ENCODE measurements at places on chromosomes 12 and 14.

GRCh38 chr12:100164153-100164704 lies 21.6 kb upstream of the BLTP3B start:
- DNase-seq = no peak

- DNase-seq = no peak
Measured at GRCh38 chr14:25111061-25111601, 61.2 kb upstream of the STXBP6 start.

GRCh38 chr12:5967645-5968415 lies 22.8 kb upstream of the ANO2 start:
- DNase-seq = no peak

DNA sequence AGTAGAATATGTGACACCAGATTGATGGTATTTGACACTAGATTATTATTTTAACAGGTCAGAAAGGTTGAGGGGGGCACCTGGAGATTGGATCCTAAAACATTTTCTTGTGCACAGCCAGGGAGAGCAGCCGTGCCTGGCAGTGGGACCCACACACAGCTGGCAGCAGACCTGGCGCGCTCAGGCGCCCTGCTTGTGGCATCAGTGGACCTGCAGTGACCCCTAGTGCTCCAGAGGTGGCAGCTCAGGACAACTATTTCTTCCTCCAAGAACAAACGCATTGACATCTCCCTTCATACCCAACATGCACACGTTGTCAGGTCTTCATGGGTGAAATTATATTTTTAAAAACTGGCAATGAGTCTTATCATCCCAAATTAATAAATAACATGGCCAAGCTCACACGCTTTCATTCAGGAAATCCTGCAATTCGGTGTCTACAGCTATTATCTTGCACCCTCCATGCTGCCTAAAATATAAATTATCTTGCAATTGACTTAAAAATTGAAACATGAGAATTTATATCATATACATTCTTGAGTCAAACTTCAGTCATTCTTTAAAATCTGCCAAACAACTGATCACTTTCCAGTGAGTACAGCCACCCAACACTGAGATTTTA lies 7.7 kb upstream of the TMEM132D start:
- peak; percentile 58 for DNase-seq

GRCh38 chr12:76618031-76618430 lies 58.5 kb upstream of the OSBPL8 start:
- DNase-seq = no peak

DNA sequence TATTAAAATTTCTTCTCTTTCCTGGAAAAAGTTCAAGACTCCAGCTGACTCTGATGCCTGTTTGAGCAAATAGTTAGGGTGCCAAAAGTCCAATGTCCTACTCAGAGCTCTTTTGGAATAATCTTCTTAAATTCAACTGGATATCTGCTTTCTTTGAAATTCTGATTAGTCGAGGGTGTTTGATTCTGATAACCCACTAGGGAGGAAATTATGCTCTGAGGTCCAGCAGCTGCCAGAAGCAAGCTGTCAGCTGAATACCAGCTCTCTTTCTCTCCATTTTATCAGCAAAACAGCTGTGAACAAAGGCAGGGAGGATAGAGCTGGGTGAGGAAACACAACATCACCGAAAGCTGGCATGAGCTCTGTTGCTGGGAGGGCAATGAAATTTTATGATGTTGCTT lies 141.5 kb downstream of the CAND1 start:
- no peak for DNase-seq

- DNase-seq = no peak
Measured at GRCh38 chr12:132592282-132592970, 18.0 kb downstream of the LRCOL1 start.

DNA sequence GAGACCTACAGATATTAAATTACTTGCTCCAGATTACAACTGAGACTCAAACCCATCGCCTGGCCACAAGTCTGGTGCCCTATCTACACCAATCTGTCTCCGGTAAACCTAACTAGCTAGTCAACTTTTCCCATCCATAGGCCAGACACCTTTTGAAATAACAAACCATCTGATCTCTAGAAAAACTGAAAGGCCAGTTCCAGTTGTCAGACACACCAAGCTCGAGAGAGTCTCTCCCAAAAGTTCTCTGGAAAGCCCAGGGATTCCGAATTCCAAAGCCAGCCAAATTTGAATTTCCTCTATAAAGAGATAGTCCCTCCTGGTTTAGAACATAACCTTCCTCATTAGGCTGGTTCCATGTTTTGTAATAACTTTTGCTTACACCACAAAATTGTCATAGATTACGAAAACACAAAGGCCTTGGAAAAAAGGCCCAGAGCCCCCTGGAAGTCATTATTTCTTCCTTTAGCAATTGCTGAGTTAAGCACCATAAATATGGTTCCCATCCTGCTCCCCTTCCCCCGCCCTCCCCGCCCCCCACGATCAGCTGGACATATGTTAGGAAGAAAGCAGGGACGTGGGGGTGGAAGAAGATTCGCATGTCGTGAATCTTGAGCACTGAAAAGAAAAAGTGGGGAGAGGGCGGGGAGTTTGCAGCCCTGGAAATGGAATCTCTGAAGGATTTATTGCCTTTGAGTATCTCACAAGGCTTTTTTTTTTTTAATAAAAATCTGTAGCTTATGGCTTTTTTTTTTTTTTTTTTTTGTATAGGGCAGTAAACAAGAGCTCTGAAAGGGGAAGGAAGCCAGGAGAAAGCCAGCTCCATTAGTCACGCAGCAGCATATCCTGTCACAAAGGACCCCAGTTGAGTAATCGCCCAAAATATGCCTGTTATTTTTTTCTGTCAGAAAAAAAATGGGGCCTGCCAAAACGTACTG lies 110.4 kb downstream of the ZFP36L1 start:
- no peak for DNase-seq

DNA sequence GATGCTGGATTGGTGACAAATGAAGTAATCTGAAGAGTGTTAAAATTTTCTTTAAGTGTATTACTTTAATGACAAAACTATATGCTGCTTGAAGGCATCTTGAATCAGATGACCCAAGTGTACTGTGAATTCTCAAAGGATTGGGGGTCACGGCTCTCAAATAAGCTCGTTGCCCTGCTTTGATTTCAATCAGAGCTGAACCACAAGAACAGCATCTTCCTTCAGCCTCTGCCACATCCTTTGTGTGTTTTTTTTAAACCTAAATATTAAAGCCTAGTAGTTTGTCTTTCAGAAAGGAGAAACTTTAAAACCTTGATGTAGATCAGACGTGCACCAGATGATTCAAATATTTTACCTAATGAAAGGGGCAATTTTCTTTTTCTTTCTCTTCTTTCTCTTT lies 11.7 kb downstream of the ELK3 start:
- DNase-seq = no peak

Data from GM12891 (cell line).